ENCODE measurements at places on chromosomes 11 and 22.

- no peak overlapping the region for H3K4me3 ChIP-seq
- no peaks in the 10 kb centered on the region for H3K27me3 ChIP-seq
- DNase-seq: peak; percentile 12
Measured at GRCh38 chr22:50540381-50540780, 5.3 kb upstream of the KLHDC7B start.

DNA sequence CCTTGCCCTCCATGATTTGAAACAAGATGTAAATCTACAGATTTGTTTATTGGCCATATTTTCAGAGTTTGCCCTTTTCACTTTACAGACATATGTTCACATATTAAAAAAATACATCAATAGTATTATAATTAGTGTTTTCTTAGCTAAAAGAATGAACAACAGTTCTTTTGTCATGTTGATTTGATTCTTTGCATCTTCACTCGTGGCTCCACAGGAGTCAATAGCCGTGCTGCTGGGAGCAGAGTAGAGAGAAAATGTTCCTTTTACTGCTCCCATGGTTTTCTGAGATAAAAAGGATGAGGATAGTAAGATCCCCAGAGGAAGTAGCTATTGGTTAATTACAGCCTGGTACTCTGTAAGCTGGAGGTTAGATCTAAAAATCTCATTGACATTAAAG lies 151.2 kb downstream of the PGR start:
- H3K4me1 ChIP-seq: no peaks in the 10 kb centered on the region
- no peaks in the 10 kb centered on the region for H3K27me3 ChIP-seq
- DNase-seq: no peak
- no peak overlapping the region for H3K4me3 ChIP-seq
- no peak overlapping the region for H3K27ac ChIP-seq

DNA sequence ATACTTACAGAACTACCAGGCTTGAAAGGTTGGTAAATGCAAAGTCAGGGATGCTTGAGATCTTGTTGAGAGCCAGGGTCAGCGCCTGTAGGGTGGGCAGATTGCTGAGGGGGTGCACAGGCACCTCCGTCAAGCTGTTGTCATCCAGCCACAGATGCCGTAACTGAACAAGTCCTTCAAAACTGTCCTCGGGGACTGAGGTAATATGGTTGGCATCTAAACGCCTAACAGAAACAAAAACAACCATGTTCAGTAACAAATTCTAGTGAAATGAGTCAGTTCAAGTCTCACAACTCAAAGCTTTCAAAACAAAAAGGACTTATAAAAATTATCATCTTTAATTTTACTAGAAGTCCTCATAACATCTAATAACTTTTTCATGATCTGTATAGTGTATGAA lies 22.2 kb upstream of the CCDC34 start:
- DNase-seq: no peak
- H3K4me3 ChIP-seq: no peak overlapping the region
- no peaks in the 10 kb centered on the region for H3K27me3 ChIP-seq
- no peak overlapping the region for H3K27ac ChIP-seq
- H3K4me1 ChIP-seq: peaks cover 40% of the 10 kb centered on the region
- H3K36me3 ChIP-seq: peaks cover 27% of the 10 kb centered on the region

DNA sequence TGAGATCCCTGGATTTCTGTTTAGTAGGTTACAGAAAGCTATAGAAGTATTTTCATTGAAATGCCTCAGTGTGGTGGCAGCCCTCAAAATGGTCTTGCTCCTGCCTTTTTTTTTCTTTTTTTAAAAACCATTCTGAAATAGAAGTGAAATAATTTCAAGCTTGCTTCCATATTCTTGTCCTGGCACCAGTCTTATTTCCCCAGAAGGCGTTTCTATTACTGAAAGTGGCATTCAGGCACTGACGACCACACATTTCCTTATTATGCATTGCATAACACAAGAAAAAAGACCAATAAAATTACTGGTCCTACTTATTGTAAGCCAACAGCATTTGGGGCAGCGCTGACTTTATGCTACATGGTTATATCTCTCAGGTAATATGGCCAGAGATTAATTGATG lies 24.5 kb upstream of the LRRC4C start:
- H3K4me1 ChIP-seq: no peaks in the 10 kb centered on the region
- no peak overlapping the region for H3K27ac ChIP-seq
- no peaks in the 10 kb centered on the region for H3K27me3 ChIP-seq
- DNase-seq: no peak
- no peaks in the 10 kb centered on the region for H3K36me3 ChIP-seq

- no peaks in the 10 kb centered on the region for H3K27me3 ChIP-seq
- peaks cover 13% of the 10 kb centered on the region for H3K36me3 ChIP-seq
- H3K4me3 ChIP-seq: no peak overlapping the region
- H3K4me1 ChIP-seq: no peaks in the 10 kb centered on the region
Measured at GRCh38 chr11:3037040-3037944, 19.9 kb downstream of the CARS1 start.

- peaks cover 25% of the 10 kb centered on the region for H3K36me3 ChIP-seq
- DNase-seq: no peak
- peak overlapping the region; percentile 73 for H3K27ac ChIP-seq
- H3K4me1 ChIP-seq: peaks cover 31% of the 10 kb centered on the region
- H3K4me3 ChIP-seq: no peak overlapping the region
Measured at GRCh38 chr22:36344106-36344827, 43.5 kb downstream of the MYH9 start.

DNA sequence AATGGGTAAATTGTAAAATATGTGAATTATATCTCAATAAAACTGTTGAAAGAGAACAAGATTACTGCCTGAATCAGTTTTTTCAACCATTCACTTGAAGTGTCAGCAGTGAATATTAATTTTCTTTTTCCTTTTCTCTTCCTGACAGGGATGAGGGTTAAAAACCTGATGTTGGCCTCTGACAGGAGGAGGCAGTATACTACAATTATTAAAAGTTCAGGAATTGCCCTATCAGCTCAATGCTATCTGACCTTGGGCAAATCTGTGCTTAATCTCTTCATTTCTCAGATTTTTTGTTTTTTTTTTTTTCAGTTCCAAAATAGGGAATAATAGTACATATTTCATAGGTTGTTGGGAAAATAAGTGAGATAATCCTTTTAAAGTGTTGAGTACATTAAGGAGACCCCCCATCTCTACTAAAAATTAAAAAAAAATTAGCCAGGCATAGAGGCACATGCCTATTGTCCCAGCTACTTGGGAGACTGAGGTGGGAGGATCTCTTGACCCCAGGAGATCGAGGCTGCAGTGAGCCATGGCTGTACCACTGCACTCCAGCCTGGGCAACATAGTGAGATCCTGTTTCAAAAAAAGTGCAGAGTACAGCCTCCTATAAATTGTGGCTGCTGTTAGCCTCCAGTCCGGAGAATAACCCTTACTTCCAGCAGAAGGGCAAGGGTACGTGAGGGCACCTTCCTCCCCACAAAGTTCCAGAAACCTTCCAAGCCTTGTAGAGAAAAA lies 48.8 kb downstream of the TRIM44 start:
- no peak for DNase-seq
- H3K4me3 ChIP-seq: no peak overlapping the region
- H3K27ac ChIP-seq: no peak overlapping the region
- H3K36me3 ChIP-seq: no peaks in the 10 kb centered on the region
- H3K27me3 ChIP-seq: no peaks in the 10 kb centered on the region
- peaks cover 8% of the 10 kb centered on the region for H3K4me1 ChIP-seq

DNA sequence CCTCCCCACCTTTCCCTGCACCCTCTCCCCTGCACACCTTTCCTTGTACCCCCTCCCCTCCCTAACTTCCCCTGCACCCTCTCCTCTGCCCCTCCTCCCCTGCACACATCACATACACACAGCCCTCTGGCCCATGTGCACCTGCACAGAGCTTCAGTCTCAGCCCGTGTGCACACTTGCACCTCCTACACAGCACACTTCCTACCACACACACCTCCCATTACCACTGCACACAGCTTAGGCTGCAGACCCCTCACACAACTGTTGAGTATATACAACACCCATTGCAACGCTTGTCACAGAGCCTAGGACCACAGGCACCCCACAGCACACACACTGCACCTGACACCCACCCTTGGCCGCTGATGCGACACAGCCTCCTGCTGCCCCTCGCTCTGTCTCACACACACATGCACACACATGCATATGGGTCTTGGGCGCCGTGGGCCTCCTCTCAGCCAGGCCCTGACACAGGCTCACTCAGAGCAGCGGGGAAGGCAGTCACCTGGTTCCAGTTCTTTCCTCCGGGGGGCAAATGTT lies 411 bp downstream of the SIGIRR start:
- peak; percentile 51 for DNase-seq
- H3K27me3 ChIP-seq: no peaks in the 10 kb centered on the region
- no peak overlapping the region for H3K27ac ChIP-seq
- H3K4me3 ChIP-seq: no peak overlapping the region
- peaks cover 10% of the 10 kb centered on the region for H3K4me1 ChIP-seq

GRCh38 chr11:85718126-85718943 lies 32.3 kb upstream of the CCDC89 start:
- no peak overlapping the region for H3K27ac ChIP-seq
- no peak for DNase-seq
- no peaks in the 10 kb centered on the region for H3K27me3 ChIP-seq
- no peak overlapping the region for H3K4me3 ChIP-seq
- no peaks in the 10 kb centered on the region for H3K4me1 ChIP-seq

- H3K4me3 ChIP-seq: no peak overlapping the region
- H3K27ac ChIP-seq: no peak overlapping the region
- no peaks in the 10 kb centered on the region for H3K27me3 ChIP-seq
- no peak for DNase-seq
- no peaks in the 10 kb centered on the region for H3K36me3 ChIP-seq
Measured at GRCh38 chr11:1519028-1520010, 32.7 kb upstream of the MOB2 start.

- peak; percentile 86 for DNase-seq
- peak within 1 kb of the TSS; percentile 60 for H3K4me3 ChIP-seq
- peak within 1 kb of the TSS; percentile 83 for H3K27ac ChIP-seq
- H3K4me1 ChIP-seq: no peaks in the 10 kb centered on the region
- no peaks in the 10 kb centered on the region for H3K27me3 ChIP-seq
- no peaks in the 10 kb centered on the region for H3K36me3 ChIP-seq
Measured at GRCh38 chr11:394034-394857, at the start of gene PKP3. Gene PKP3 (plus strand): TSS chr11:394209. CDS start chr11:394293, 84 bp downstream.

DNA sequence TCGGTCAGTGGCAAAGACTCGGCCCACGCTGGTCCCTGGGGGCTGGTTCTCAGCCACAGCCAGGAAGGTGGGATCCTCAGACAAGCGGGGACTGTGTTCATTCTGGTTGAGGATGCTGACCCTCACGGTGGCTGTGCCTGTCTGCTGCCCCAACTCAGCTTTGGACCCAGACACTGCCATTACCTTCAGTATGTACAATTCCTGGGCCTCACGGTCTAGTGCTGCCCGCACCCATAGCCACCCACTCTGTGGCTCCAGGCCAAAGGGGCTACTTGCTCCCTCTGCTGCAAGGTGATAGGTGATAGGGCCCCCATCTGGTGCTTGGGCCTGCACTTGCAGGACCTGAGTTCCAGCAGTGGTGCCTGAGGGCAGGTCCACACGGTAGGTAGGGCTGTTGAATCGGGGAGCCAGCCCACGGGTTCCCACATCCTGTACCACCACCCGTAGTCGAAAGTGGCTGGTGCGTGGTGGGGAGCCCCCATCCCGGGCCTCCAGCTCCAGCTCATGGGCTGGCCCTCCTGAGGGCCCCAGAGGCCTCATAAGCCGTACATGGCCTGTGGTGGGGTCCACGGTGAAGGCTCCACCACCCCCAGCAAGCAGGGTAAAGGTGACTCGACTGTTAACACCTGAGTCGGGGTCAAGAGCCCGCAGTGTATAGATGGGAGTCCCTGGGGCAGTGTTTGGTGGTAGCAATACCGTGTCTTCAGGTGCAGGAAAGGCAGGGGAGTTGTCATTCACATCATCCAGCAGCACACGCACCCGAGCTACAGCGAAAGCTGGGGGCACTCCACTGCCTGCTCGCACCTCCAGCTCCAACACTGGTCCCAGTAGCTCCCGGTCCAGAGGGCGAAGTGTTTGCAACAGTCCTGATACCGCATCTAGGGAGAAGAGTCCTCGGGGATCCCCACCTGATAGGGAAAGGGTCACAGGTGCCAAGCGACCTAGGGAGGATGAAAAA lies 13.2 kb upstream of the TPP1 start:
- H3K4me3 ChIP-seq: no peak overlapping the region
- no peaks in the 10 kb centered on the region for H3K36me3 ChIP-seq
- no peaks in the 10 kb centered on the region for H3K27me3 ChIP-seq
- H3K27ac ChIP-seq: no peak overlapping the region

DNA sequence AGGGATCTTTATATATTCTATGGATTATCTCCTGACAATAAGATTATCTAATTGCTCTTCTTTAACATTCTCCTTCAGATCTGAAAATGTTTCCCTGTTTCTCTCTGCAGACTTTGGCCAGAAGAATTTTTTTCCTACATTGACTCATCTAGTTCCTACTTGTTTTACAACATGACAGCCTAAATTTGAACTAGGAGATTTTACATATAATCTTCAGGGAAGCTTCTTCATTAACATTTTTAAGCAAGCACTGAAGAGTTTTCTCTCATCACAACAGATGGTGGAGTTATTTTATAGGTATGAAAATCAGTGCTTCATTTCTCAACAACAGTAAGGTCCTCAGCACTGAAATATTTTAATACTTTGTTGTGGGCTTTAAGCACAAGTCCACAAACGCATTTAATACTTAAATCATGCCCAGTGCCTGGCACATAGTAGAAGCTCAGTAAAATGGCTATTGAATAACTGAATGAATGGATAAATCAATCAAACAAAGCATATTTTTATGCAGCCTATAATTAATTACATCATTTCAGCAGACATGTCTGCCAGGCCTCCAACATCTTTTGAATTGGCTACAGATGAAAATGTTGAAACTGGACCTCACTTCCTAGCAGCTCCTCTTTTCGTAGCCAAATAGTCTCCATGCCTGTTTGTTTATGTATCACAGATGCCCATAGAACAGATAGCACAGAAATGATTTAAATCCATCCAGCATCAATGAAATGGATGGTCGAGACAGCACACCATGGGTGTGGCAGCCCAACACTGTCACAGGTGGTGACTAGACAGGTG lies 117.3 kb upstream of the POU2AF2 start:
- no peak overlapping the region for H3K27ac ChIP-seq
- H3K4me1 ChIP-seq: no peaks in the 10 kb centered on the region
- no peak for DNase-seq

DNA sequence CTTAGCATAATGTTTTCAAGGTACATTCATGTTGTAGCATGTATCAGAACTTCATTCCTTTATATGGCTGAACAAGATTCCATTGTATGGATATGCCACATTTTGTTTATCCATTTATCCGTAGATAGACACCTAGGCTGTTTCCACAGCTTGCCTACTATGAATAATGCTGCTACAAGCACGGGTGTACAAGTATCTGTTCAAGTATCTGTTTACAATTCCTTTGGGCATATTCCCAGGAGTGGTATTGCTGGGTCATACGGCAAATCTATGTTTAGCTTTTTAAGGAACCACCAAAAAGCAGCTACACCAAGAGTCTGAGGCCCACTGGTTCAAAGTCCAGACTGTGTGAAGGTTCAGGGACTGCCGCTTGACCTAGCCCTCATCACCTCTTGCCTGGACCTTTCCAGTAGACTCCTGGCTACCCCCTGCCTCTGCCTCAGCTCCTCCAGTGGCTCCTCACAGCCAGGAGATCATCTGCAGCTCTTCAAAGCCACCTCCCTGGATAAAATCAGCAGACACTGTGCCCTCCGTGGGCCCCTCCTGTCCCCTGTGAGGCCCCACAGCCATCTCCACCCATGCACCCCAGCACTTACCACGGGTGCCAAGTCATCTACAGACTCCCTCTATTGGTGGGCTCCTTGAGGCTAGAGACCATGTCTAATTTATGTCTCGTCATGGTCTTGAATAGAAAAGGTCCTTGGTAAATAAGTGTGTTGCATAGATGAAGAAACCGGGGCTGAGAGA lies 160.3 kb downstream of the MN1 start:
- no peak overlapping the region for H3K4me3 ChIP-seq
- no peaks in the 10 kb centered on the region for H3K4me1 ChIP-seq
- H3K36me3 ChIP-seq: no peaks in the 10 kb centered on the region
- DNase-seq: no peak
